Activated CD4-positive, CD25-positive, alpha-beta regulatory T cell treated with anti-CD3 and anti-CD28 coated beads, Interleukin-2, amount 50 U/mL, for 72 hours (primary cell): ENCODE measurements at places on chromosomes 5 and 9.
A peak's percentile ranks its signal among the peaks of the same experiment; 100 is the strongest.

- DNase-seq: no peak
These were observed 250.3 kb downstream of the TUSC1 start for GRCh38 chr9:25427898-25428297.

DNA sequence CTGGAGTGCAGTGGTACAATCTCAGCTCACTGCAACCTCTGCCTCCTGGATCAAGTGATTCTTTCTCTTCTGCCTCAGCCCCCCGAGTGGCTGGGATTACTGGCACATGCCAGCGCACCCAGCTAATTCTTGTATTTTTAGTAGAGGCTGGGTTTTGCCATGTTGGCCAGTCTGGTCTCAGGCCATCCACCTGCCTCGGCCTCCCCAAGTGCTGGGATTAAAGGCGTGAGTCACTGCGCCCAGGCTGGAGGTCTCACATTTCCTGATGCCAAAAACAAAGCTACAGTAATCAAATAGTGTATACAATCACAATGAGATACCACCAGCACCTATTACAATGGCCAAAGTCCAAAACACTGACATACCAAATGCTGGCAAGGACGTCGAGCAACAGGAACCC, 51.1 kb downstream of the TTLL11 start:
- no peak for DNase-seq

GRCh38 chr9:112013266-112013665, 116.7 kb downstream of the UGCG start:
- DNase-seq: no peak

GRCh38 chr5:130529511-130530485, 625.5 kb downstream of the CHSY3 start:
- DNase-seq: no peak

- DNase-seq: no peak
These were observed 19.6 kb upstream of the C5orf47 start for GRCh38 chr5:173969167-173970049.

DNA sequence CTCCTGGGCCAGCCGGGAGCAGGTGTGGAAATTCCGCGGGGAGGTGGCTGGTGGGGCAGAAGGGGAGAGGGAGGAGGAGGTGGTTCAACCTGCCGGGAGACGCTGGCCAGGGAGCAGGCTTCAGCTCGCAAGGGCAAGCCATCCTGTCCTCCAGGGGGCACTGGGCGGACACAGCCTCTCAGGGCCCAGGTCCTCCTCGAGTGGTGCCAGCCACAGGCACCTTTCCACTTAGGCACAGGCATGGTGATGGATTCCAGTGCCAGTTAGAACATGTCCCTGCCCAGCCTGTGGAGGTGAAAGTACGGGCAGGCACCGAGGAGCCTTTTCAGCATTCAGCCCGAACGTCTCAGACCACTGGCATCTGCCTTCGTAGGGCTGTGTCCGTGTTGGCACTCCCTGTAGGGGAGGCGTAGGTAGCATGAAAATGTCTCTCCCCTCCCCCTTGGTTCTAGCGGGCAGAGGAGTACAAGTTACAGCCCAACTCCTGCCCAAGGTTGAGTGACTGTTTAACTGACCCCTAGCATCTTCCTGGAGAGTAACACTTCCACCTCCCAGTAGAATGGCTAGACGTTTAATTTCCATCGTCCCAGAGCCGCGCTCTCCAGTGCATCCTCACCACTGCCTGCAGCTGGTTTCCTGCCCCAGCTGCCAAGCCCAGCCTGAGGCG, 48.9 kb downstream of the DAB2IP start:
- DNase-seq: no peak

- no peak for DNase-seq
These were observed 432.0 kb downstream of the CAAP1 start for GRCh38 chr9:26460624-26461023.

DNA sequence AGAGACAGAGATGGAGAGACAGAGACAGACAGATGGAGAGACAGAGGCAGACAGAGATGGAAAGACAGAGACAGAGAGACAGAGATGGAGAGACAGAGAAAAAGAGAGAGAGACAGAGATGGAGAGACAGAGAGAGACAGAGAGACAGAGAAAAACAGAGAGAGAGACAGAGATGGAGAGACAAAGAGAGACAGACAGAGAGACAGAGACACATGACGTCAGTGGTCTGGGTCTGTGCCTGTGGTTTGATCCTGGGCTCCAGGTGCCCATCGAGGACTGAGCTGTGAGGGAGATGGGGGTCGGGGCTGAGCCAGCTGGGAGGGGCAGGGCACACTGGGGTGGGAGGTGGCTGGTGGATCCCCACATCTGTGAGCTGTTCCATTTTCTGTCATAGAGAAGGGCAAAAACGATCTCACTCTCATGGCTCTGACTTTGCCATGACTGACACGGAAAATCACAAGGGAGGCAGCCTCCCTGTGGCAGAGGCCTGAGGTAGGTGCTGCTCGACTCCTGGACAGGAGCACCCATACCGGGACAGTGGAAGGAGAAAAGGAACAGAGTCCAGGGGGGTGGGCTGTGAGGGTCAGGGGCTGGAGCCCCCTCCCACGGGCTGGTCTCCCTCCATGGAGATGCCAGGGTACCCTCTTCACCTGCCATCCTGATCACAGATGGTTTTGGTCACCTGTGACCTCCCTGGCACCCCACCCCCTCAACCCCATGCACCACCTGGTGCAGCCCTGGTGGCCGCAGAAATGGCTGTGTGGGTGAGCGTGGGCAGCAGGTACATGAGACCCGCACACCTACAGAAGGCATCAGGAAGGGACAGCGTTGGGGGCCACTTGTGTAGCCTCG, 28.8 kb downstream of the GLT6D1 start:
- no peak for DNase-seq

DNA sequence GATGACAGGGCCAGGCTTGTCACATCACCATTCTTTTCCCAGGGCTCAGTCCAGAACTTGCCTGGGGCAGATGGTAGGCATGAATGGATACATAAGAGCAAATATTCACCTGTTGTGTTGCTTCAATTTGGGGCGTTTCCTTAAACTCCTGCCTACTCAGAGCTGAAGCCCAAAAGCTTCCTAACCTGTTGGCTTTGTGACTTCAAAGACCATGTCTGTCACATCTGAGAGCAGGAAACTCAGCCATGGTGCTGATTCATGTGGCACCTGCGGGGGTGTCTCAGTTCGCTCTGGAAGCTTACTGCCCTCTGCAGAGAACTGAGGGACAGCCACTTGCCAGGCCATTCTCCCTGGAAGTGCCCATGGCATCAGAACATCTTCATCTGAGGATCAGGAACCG, 246.6 kb downstream of the HSPA4 start:
- no peak for DNase-seq

- DNase-seq: no peak
These were observed 30.6 kb upstream of the IQGAP2 start for GRCh38 chr5:76372323-76373054.

GRCh38 chr5:14915291-14915952, 43.8 kb upstream of the ANKH start:
- DNase-seq: no peak

DNA sequence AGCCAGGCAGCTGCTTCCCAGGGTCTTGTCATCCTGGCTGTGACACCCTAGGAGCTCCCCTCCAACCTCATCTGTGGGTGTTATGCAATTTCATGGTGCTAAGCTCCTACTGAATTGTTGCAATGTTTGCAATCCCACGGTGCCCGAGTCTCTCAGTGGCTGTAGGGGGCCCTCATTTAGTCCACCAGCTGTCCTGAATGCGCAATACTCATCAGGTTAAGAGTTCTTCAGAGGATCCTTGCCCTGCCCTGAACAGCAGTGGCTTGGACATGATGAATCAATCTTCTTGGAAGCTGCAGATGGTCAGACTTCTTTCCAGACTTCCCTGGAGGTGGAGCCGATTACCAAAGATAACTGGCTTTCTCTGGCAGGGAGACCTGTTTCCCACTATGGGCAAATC, 584.1 kb downstream of the CCDC171 start:
- DNase-seq: no peak

DNA sequence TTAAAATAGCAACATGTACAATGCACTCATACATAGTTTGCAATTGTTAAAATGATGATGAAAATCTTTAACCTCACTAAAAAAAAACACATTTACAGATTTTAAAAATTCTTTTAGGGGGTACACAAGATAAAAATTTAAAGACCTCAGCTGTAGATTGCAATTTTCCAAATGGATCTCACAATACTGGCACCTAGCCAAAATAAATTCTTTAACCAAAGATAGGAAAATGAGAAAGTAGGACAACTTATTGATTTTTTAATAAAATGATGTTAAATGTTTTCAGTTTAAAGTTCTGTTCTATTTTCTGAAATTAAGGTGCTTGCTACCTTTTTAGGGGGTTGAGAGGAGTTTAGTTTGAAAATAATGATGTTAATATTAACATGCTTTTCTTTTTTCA, 90.0 kb downstream of the PCSK1 start:
- no peak for DNase-seq

- DNase-seq: peak; percentile 56
These were observed at the start of gene FGF18 for GRCh38 chr5:171418982-171419687. TSS of gene FGF18 (plus strand) at chr5:171419647. CDS start at chr5:171420200, 553 bp downstream.

- no peak for DNase-seq
These were observed 9.3 kb downstream of the ZBED3 start for GRCh38 chr5:77077829-77078176.

- no peak for DNase-seq
These were observed 15.8 kb upstream of the FCN2 start for GRCh38 chr9:134864821-134865190.

- DNase-seq: no peak
These were observed 77.6 kb downstream of the KIF4B start for GRCh38 chr5:155091063-155091648.

- no peak for DNase-seq
These were observed 24.0 kb downstream of the ADAMTS16 start for GRCh38 chr5:5164163-5164562.

DNA sequence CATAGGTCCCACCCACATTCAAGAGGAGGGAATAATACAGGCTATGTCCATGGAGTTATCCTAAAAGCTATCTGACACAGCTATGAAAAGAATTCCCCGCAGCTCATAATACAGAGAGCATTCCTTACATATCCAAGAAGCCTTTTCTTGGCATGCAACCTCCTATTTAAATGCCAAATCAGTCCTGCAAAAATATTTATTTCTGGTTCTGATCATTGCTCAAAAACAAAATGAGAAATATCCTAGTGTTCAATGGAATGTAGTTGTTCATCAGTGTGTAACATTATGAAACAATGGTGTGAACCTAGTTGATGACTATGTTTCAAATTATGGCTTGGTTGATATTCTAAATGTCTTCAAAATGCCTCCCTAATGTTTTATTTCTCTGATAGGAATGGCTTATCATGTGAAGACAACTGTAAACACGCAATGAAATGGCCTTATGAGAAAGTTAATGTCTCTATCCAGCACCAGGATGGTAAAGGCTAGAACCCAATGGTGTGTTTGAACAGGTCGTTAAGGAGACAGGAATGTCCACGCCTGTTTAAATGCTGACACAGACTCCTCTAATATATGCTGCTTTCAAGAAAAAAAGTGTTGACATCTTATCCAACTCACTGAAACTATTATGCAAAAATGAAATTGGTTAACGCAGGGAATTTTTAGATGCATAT, 126.7 kb upstream of the CDH6 start:
- DNase-seq: no peak

- DNase-seq: no peak
These were observed 49.8 kb downstream of the NR6A1 start for GRCh38 chr9:124721109-124721906.

- DNase-seq: no peak
These were observed 42.8 kb upstream of the ZSWIM6 start for GRCh38 chr5:61289241-61289640.

- DNase-seq: no peak
These were observed 133.5 kb upstream of the RAPGEF1 start for GRCh38 chr9:131873335-131873734.

DNA sequence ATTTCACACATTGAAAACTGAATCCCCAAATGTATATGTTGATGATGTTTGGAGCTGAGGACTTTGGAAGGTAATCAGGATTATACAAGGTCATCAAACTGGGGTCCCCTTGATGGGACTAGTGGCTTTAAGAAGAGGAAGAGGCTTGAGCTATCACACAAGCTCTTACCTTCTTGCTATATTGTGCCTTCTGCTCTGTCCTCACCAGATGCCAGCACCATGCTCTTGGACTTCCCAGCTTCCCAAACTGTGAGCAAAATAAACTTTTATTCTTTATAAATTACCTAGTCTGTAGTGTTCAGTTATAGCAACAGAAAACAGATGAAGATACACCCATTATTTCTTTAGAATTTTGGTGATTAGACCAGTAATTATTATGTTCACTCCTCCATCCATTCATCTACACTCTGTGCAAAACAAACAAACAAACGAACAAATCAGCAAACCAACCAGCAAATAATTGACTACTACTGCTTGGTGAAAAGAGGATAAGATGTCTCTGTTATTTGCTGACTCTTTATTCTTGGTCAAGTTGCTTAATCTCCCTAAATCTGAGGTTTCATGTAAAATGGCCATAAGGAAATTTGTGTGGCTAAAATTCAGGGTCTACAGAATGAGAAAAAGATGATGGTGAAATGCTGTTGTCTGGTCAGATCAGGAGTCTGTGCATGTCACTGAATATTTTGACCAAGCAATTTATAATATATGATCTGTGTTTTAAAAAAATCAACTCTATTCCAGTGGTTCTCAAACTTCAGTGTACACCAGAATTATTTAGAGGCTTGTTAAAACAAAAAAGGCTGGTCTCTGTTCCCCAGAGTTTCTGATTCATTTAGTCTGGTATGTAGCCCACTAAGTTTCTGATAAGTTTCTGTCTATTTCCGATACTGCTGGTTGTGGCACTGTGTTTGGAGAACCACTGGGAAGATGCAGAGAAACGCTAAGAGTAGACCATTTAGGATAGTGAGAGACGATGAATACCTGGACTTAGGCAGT, 854.1 kb downstream of the MAT2B start:
- no peak for DNase-seq

DNA sequence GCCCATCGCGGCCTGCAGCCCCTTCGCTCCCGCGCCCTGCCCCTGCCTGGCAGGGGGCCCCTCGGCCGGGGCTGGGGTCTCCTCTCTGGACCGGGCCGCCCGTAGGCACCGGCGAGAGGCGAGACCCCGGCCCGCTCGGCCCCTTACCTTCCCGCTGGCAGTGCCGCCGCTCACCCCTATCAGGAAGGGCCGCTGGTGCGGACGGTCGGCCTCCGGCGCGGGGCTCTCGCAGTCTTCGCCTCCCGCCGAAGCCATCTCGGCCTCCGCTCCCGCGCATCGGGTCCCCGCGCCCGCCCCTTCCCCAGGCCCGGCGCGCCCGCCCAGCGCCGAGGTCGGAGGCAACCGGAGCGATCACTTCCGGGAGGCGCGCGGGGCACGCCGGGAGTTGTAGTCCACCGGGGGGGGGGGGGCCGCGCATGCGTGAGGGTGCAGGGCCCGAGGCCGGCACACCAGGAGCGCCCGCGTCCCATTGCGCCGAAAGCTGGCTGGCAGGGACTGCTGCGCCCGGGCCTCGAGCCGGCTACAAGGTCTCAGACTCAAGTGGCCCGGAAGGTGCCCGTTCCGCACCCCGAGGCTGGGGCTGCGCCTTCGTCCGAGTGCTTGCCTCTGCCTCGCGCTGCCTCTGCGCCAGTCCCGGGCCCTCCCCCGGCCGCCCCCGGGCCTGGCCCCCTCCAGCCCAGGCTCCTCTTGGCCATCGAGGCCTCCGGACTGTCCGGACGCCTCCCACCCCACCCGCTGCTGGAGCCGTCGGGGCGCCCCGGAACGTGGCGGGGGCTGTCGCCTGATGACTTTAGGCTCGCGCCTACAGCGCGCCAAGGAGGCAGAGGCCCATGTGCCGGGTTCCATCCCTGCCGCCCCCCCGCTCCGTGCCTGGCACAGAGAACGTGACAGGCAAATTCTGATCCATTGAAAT, at the start of gene UCK1:
Gene UCK1, minus strand, starts transcription at position 344 of the 913 bp plus-strand sequence. Its CDS starts 89 bp downstream, at position 255.
- peak; percentile 80 for DNase-seq

- DNase-seq: no peak
These were observed 2.7 kb upstream of the AGTPBP1 start for GRCh38 chr9:85744480-85744879.

- no peak for DNase-seq
These were observed 107.1 kb downstream of the GNA14 start for GRCh38 chr9:77541055-77541454.

- no peak for DNase-seq
These were observed 146.3 kb downstream of the SNCAIP start for GRCh38 chr5:122458278-122458872.
